ENCODE measurements at places on chromosomes 7 and 10.

DNA sequence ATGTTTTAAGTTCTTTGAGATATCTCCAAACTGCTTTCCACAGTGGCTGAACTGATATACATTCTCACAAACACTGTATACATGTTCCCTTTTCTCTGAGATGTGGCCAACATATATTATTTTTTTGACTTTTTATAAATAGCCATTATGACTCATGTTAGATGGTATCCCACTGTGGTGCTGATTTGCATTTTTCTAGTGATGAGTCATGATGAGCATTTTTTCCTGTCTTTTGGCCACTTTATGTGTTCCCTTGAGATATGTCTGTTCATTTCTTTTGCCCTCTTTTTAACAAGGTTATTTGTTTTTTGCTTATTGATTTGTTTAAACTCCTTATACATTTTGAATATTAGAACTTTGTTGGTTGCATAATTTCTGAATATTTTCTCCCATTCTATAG is 1055.1 kb downstream of the NXPH1 start:
- no peak for DNase-seq

DNA sequence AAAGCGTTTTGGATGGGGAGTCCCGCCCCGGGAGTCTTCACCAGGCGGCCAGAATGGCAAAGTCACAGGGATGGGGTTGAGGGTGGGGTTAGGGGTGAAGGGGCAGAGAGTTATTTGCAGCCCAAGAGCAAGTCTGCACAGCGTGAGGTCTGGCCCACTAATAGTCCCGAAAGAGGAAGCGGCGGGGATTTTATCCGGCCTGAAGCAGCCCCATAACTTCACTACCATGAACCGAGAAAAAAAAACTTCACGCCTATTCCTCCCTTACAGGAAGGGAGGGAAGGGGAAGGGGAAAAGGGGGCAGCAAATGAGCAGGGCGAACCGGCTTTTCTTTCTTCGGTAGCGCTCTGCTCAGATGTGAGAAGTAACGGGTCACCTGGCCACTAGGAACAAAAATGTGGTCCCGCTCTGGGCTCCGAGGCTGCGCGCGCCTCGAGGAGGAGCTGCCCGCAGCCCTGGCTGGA is 712 bp downstream of the ITPRIP start:
- no peak for DNase-seq

GRCh38 chr10:20616918-20617810 is 279.9 kb downstream of the NEBL start:
- no peak for DNase-seq

GRCh38 chr7:142784096-142784495 is 13.3 kb downstream of the PRSS2 start:
- DNase-seq = no peak

DNA sequence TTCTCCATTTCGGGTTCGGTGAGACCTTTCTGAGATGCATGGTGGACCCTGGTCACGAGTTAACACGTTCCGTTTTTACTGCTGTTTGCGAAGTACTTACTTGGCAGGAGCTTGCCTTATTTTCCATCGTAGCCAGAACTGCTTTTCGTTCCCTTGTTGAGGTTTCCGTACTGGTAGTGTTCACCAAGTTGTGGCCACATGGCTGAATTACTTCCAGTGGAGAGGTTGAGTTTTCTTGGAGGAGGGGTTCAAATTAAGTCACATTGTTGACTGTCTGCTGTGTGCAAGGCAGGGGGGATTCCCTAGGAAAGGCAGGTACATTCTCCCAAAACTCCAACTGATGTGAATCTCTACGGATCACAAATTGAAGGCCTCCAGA is 4.0 kb downstream of the MXI1 start:
- no peak for DNase-seq

DNA sequence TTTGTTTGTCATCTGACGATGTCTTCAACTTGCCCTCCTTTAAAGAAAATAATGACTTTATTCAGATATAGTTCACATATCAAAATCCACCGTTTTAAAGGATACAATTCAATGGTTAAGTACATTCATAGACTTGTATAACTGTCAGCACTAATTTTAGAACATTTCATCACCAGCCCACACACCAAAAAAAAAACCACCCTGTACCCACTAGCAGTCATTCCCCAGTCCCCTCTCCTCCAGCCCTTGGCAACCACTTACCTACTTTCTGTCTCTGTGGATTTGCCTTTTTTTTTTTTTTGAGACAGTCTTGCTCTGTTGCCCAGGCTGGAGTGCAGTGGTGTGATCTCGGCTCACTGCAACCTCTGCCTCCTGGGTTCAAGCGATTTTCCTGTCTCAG is 5.3 kb upstream of the HILPDA start:
- no peak for DNase-seq

DNA sequence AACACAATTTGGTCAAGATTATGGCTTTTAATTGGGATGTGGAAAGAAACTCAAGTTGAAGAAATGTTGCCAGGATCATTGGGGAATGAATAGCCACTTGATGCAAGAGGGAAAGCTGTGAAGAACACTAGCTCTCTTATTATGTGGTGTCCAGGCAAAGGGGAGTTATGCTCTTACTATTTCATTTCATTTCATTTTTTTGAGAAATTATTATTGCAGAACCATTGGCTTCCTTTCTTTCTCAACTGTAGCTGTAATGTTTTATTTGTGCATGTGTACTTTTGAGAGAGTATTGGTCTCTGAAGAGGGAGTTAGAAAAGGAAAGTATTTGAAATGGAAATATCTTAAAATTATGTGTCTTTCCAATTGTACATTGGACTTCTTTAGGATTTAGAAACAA is 312.6 kb upstream of the BMPER start:
- DNase-seq = no peak

DNA sequence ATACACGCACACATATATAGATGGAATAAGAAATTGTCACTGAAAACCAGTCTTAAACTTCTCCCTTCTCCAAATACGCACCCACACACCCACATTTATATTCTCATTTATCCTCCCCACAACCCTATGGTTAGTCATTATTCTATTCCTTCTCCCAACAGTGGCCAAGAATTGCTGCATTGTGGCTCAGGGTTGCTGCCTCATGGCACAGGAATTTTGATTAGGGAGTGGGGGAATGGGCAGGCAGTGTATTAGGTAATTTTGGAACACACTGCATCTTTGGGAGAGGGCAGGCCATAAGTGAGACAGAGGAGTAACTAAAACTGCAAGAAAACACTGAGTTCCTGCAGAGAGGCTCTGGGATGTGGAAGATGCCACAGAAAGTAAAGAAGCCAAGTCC is 35.7 kb downstream of the NAPEPLD start:
- DNase-seq = no peak

DNA sequence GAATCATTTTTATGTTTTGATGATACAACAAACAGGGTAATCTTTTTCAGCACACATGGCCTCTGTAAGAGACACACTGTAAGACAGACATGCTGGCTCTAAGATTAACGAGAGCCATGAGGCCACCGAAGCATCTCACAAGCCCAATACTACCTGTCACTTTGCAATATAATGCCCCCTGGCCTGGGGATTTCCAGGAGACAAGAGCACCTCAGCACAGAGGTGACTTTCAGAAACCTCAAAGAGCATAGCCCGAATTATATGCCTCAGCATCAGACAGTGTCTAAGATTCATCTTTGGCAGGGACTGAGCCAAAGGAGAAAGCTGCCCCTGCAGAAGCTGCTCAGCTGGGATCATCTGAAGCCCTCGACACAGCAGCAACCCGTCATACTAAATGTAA is 44.2 kb upstream of the TMEM213 start:
- DNase-seq = no peak

- no peak for DNase-seq
Measured at GRCh38 chr7:138316421-138317043, 143.5 kb upstream of the TRIM24 start.

GRCh38 chr7:63043657-63044543 is 954.7 kb upstream of the ZNF722 start:
- no peak for DNase-seq

DNA sequence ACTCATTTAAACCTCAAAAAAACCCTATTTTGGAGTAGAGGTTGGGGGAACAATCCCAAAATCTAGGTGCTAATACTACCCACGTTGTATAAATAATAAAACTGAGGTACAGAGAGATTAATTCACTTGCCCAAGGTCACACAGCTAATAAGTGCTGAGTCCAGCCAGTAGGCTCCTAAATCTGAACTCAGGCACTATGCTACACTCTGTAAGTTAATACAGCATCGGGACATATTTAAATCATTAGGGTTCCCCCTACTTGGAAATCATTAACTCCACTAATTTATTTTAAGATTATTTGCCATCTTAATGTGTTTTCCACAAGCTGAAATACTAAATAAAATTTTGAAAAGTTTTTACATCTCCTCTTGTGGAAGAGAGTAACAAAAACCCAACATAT is 24.2 kb downstream of the PIP4K2A start:
- no peak for DNase-seq

- no peak for DNase-seq
Measured at GRCh38 chr7:15057272-15057671, 154.7 kb upstream of the DGKB start.

DNA sequence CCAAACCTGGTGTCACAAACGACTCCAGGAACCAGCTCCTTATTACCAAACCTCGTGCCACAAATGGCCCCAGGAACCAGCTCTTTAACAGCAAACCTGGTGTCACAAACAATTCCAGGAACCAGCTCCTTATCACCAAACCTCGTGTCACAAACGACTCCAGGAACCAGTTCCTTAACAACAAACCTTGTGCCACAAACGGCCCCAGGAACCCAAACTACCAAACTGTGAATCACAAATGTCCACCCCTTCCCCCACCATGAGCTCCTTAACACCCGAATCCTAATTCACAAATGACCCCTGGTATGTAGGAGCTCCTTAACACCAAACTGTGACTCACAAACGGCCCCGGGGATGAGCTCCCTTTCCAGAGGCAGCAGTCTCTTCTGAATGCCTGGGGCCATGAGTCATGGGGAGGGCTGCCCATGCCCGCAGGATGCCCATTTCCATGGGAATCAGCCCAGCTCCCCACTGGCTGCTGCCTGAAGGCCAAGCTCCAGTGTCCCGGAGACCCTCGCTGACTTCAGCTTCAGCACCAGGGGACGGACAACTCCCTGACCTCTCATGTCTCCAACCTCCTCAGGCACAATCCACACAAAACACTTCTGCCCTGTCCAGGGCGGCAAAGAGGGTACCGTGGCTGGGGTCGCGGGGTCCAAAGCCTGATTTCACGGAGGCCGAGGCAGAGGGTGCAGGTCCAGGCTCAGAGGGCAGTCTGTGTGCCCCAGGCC is 213.1 kb downstream of the ELFN1 start:
- no peak for DNase-seq

DNA sequence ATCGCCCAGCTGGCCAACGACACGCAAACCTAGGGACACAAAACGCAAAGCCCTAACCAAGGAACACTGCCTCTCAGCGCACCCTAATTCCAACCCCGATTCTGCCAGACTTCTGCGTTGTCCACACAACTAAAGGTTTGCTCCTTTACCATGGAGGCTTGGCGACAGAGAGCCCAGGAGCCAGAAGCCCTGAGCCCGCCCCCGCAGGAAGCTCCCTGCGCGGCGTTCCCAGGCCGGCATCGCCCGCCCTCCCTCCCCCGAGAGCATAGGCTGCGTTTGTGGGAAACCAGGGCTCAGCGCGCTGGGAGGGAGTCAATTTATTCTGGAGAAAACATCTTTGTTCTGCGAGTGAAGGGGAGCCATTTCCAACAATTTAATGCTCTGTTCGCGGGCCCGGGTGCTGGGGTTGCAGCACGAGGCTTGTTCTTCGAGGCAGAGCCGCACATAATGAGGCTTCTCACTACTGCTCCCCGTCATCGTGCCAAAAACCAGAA is 103.9 kb downstream of the GRID1 start:
- DNase-seq = no peak

DNA sequence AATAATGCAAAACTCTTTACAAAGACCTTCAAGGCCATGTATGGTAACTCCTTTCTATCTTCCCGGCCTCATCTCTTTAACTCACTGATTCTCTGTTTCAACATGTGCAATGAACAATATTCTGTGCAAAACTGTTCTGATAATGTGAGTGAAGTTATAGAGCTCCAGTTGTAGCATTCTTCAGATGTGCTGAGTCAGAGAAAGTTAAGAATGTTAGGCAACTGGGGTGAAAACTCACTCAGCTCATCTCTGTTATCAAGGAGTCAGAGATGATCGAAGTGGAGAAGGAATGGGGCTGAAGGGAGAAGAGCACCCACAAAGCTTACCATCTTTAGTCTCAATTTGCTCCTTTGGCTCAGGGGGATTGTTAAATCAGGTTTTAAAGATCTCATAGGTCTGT is 344.7 kb upstream of the NPSR1 start:
- no peak for DNase-seq

DNA sequence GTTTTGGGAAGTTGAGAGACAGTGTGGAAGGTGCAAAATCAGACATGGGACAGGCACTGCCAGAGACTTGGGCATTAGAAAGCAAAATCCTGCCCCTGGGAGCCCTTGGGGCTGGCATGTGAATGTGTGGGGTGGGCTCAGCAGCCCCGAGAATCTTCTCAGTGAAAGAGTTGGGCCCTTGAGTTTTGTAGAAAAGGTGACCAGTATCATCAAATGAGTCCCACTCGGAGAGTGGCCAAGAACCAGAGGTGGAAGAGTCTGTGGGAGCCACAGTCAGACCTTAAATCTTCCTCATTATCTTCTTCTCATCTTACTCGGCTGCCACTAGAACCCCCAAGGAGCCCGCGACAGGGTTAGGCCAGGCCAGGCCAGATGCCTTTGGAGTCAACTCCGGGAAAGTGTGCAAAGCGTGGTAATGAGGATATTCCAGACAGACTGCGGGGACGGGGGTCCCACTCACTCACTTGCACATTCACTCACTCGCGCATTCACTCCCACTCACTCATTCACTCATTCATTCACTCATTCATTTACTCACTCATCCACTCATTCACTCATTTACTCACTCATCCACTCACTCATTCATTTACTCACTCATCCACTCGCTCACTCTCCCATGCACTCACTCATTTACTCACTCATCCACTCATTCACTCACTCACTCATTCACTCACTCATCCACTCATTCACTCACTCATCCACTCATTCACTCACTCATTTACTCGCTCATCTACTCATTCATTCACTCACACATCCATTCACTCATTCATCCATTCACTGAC is 74.9 kb downstream of the CARD11 start:
- DNase-seq = no peak

DNA sequence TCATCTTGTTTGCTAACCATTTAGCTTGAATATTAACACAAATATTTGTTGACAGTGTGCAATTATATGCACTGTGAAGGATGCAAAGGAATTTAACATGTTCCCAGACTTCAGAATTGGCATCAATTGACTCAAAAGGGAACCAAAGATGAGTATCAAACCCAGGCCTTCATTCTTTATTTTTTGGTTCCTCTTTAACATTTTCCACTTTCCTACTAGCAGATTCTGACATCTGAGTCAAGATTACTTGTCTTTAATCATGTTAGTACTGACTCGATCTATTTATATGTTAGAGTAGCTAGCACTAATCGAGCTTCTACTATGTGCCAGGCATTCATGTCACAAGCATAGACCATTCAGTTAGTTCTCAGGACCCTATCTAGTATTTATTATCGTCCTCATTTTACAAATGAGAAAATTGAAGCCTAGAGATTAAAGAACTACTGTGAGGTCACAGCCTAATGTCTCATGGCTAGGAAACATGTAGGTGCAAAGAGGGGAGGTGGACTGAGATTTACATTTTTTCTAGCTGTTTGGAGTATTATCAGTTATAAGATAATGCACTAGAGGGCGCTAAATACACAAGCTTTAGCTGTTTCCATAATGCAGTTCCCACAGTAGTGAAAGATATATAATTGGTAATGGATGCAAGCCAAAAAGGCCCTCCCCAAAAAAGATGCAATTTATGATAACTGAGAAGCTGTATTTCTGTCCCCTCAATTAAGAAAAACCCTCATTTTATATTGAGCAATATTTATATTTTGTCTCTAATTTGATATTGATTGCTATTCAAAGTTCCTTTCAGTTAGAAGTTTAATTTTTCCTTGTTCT is 32.9 kb upstream of the KMT2E start:
- peak; percentile 77 for DNase-seq

- DNase-seq = no peak
Measured at GRCh38 chr10:113519681-113520115, 33.2 kb upstream of the HABP2 start.
